ENCODE measurements at places on chromosomes 1 and 21. TPM values are rescaled to one million over a fixed set of nuclear protein-coding genes. Genes with fewer than 3 reads are reported as not detected.

HENMT1 gene
- 14.6 TPM for total RNA-seq

DNA sequence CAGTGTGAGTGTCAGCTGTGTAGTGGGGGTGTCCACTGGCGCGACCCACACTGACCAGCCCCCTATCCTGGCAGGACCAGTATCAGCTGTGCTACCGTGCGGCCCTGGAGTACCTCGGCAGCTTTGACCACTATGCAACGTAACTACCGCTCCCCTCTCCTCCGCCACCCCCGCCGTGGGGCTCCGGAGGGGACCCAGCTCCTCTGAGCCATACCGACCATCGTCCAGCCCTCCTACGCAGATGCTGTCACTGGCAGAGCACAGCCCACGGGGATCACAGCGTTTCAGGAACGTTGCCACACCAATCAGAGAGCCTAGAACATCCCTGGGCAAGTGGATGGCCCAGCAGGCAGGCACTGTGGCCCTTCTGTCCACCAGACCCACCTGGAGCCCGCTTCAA lies 28.1 kb upstream of the KDM4A start:
- H3K27ac ChIP-seq: no peak overlapping the region
- no peaks in the 10 kb centered on the region for H3K27me3 ChIP-seq
- H3K4me1 ChIP-seq: no peaks in the 10 kb centered on the region
- H3K36me3 ChIP-seq: no peaks in the 10 kb centered on the region

GRCh38 chr1:159917533-159918351 lies 7.6 kb downstream of the TAGLN2 start:
- peaks cover 57% of the 10 kb centered on the region for H3K4me1 ChIP-seq
- H3K27ac ChIP-seq: peak overlapping the region; percentile 62
- peaks cover 57% of the 10 kb centered on the region for H3K36me3 ChIP-seq
- no peak for DNase-seq
- no peaks in the 10 kb centered on the region for H3K27me3 ChIP-seq

COL8A2 gene
- 0.05 TPM for total RNA-seq

DNA sequence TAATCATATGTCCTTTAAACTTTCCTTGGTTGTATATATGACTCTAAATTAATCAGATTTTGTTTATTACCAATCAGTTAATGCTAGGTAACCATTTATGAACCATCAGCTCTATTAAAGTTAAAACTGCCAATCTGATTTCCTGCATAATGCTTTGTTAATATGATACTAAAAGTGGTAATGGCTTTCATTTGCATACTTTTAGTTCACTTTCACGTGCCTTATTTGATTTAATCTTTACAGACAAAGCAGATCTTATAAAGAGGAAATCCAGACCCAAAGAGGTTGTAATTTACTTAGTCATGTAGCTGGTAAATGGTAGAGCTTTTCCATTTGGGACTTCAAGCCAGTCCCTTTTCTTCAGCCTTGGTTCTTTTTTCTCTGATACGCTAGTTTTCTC lies 61.3 kb downstream of the CLIC4 start:
- H3K4me3 ChIP-seq: no peak overlapping the region
- no peak for DNase-seq
- H3K4me1 ChIP-seq: peaks cover 3% of the 10 kb centered on the region
- H3K27me3 ChIP-seq: no peaks in the 10 kb centered on the region

DNA sequence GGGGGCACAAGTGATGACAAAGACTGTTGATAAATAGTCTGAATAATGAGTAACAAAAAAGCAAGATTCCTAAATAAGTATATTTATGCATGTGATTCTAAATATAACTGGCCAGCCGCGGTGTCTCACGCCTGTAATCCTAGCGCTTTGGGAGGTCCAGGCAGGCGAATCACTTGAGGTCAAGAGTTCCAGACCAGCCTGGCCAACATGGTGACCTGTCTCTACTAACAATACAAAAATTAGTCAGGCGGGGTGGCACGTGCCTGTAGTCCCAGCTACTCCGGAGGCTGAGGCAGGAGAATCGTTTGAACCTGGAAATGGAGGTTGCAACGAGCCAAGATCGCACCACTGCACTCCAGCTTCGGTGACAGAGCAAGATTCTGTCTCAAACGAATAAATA lies 161.5 kb downstream of the TOMM20 start:
- H3K27me3 ChIP-seq: no peaks in the 10 kb centered on the region
- DNase-seq: peak; percentile 2
- no peak overlapping the region for H3K4me3 ChIP-seq
- H3K36me3 ChIP-seq: peaks cover 13% of the 10 kb centered on the region
- H3K4me1 ChIP-seq: peaks cover 74% of the 10 kb centered on the region

GRCh38 chr1:233884461-233885151 lies 19.9 kb upstream of the SLC35F3 start:
- H3K4me1 ChIP-seq: no peaks in the 10 kb centered on the region
- DNase-seq: no peak
- no peak overlapping the region for H3K27ac ChIP-seq
- H3K36me3 ChIP-seq: no peaks in the 10 kb centered on the region
- peaks cover 10% of the 10 kb centered on the region for H3K27me3 ChIP-seq
